MG63 (cell line): ENCODE measurements at places on chromosomes 6 and 20.

DNA sequence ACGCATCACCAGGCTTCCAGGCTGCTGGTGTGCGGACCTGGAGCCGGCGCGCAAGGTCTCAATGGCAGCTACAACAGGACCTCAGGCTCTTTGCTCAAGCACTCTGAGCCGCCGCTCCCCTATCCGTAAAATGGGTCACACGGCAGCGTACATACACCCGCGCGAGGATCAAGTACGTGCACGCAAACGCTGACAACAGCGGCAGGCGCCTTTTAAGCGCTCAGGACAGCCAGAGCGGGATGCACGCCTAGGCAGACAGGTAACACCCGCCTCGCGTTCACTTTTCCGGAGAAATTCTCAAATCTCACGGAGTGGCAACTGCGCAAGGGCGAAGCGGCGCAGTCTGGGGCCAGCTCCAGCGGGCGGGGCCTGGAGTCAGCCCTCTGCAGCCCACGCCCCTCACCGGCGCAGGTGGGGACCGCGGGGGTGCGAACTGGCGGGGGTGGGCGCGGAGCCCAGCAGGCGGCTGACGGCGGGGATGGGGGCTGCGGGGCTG lies 535 bp downstream of the EXOC2 start:
- peak; percentile 52 for DNase-seq

DNA sequence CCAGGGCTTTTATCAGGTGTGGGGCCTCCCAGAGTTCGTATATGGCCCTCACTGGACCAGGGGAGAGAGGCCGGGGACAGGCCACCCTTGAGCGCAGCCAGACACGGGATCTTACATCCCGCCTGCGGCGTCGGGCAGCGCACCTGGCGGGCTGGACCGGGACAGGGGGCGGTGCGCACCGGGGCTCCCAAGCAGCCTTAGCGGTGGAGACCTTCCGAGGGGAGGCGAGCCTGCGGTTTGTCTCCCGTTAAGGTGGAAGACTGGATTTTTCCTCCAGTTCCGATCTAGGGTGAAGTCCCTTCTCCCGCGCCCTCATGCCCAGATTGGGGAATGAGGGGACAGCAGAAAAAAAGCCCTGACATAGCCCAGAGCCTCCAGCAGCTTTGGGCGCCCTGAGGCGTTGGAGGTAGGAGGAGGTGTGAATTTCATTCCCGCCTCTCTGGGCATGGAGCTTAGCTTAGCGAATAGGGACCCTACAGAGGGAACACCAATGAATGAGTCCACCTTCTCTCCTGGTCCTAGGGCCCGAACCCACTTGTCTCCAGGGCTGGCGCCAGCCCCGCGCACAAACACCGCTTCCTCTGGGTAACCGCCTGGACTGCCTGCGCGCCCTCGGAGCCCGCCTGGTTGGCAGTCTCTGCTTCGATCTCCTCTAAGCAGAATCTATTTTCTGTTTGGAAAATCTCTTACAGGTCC lies 6.7 kb upstream of the LAMP5 start:
- no peak for DNase-seq

DNA sequence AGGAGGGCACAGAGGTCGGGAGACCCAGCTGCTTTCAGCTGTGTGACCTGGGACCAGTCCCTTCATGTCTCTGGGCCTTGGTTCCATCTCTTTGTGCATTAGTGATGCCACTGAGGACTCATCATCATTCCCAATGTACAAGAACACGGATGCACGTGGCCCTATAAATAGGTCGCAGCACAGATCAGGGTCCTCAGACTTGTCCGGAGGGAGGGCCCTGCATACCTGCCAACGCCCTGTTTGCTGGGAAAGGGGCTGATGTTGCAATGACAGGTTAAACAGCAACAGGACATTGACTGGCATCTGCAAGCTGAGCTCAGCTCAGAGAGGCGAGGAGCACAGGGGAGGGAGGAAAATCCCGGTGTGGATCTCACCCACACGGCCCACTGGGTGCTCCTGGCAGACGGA lies 21.8 kb downstream of the TGM2 start:
- no peak for DNase-seq

DNA sequence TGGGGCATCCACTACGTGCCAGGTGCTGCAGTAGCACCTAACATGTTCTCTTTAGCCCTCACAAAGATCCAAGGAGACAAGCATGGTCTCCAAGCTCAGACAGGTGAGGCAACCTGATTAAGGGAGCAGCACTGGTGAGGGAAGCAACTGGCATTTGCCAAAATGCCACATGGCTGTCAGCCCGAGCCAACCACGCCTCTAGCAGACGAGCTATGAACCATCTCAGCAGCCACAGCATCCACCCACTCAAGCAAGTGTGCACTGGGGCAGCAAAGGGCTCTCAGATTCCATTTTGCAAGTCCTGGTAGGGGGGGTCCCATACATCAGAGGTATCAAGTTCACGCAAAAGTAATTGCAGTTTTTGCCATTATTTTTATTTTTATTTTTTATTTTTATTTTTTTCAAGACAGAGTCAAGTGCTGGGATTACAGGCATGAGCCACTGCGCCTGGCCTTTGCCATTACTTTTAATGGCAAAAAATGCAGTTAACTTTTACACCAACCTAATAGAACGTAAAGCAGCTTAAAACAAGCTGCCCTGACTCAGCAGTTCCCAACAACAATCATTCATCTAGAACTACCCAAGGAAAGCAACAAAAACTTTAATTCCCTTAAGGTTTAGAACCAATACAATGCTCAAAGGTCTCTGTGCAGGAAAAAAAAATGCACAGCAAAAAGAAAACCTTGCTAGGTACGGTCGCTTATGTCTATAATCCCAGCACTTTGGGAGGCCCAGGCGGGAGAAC lies 36.3 kb upstream of the SPDEF start:
- no peak for DNase-seq

- DNase-seq = peak; percentile 55
Observed at GRCh38 chr6:147154454-147154853, 49.8 kb upstream of the STXBP5 start.

GRCh38 chr20:63151554-63152321 lies 64.2 kb downstream of the YTHDF1 start:
- DNase-seq = peak; percentile 52

DNA sequence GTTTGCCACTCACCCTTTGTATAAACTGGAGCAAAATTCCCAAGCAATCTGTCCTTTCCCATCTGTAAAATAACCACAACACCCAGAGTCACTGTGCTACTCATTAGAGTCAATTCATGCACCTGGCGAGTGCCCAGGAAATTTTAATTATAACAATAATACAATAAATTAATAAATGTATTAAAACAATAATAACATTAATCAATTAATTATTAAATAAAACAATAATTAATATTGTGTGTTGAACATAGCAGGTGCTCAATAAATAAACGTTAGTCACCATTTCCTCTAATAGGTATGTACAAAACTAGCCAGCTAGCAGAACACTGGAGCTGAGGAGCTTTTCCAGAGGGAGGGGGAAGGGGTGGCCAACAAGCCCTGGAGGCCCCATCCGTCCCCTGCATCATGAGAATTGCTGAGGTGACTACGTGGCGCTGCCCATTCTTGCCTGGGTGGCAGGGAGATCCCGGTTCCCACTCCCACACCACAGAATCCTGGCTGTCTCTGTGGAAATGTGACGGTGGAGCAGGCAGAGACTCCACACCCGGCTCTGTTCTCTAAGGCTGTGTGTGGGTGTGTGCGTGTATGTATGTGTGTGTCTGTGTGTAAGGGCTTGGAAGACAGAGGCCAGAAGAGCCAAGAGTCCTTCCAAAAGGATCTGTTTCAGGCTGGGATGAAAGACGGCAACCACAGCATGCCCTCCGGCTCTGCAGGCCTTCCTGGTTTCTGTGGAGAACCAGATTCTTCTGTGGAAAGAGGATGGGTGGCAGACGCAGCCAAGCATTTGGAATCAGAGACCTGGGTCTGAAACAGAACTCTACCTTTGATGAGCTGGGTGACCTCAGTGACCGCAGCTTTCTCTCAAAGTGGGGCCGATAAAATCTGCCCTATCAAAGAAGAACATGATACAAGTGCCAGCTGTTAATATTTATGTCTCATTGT lies 18.8 kb upstream of the EZR start:
- DNase-seq = peak; percentile 16

DNA sequence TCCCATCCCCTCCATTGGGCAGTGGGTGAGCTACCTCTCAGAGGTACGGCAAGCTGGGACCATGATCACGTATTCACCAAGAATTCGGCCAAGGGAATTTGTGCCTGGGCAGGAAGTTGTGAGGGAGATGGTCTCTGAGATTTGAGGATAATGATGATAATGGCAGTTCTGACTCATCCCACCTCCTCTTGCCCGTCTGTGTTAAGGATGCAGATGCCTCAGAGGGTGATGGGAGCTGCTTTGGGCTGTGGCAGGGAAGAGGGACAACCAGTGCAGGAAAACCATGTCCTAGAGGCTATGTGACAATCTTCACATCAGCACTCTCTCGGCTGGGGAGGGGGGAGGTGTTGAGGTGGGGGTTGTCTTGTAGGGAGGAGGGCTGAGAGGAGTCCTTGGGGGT lies 4.3 kb downstream of the TGM6 start:
- DNase-seq = no peak

DNA sequence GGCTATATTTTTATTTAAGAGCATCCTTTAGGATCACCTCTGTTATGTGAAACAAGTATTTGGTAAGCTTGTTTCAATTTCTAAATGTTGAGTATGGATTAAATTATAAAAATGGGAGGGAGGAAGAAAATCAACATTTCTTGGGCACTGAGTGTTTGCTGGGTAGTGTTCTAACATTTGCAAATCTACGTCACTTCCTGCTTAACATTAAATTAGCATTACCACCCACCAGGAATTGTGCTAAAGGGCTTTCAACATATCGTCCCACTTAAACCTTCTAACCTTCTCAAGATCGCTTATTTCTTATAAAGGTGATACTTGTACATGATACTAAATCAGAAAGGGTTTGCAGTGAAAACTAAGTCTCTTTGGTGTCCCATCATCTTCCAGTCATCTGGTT lies 7.9 kb upstream of the TMEM217 start:
- no peak for DNase-seq

DNA sequence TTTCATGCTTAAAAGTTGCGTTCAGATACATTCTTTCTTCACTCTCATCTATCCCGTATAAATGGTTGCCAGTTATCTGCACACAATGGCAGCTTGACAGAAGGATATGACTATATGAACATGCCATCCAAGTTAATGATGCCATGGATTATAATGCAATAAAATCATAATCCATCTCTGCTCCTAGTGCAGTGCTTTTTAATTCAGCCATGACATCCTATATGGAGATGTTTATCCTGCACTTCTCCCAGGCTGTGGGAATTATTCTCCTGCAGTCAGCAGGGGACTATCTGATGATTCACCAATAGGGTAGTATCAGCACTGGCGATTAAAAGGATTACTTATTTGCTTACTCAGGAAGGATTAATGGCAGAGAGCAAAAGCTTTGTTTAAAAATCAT lies 273.8 kb downstream of the SAMD5 start:
- DNase-seq = peak; percentile 76

DNA sequence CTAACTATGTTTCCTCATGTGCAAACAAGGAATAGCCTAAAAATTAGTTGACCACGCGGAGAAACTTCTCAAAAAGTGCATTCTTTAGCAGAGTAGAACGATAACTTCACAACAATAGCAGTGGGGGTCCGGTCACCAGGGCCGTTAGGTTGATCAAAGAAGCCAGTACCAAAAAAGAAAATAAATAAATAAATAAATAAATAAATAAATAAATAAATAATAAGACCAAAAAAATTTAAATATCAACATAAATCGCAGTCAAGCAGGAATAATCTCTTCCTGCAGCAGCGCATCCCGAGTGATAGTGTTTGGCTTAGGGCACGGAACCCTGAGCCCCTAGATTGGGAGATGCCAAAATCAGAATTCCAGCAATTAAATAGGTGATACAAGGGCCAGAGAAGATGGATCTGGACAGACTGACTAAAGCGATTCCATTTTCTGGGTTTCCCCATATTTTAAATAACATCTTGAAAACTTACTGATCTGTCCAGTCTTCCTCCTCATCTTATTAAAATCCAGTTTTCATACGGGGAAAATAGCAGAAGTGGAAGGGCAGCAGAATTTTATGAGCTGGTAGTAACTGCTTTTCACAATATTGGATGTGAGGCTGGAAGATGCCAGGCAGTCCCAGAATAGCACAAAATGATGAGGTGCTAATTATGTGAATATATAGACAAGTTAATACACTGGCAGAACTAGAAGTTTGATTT lies 4.4 kb upstream of the OLIG3 start:
- no peak for DNase-seq

DNA sequence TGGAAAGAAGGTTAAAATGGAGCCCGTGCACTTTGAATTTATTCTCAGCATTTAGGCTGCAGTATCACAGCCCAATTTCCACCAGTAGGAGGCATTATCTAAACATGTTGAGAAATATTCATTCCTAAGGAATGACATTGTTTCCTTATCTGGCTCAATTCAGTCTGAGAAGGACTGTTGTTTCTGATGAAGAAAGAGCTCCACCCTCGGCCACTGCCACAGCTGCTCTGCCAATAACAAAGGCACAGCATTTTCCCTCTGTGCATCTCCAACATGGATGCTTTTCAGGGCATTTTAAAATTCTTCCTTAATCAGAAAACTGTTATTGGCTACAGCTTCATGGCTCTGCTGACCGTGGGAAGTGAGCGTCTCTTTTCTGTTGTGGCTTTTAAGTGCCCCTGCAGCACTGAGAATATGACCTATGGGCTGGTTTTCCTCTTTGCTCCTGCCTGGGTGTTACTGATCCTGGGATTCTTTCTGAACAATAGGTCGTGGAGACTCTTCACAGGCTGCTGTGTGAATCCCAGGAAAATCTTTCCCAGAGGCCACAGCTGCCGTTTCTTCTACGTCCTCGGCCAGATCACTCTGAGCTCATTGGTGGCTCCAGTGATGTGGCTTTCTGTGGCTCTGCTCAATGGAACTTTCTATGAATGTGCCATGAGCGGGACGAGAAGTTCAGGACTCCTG lies at the start of gene CALHM5:
CALHM5 (plus strand) TSS at position 216 of the 687 bp plus-strand sequence; CDS start at position 274, 58 bp downstream.
- DNase-seq = peak; percentile 50

GRCh38 chr6:100426241-100426640 lies 38.5 kb downstream of the SIM1 start:
- DNase-seq = no peak

GRCh38 chr20:49426395-49426794 lies 56.1 kb downstream of the KCNB1 start:
- DNase-seq = no peak

DNA sequence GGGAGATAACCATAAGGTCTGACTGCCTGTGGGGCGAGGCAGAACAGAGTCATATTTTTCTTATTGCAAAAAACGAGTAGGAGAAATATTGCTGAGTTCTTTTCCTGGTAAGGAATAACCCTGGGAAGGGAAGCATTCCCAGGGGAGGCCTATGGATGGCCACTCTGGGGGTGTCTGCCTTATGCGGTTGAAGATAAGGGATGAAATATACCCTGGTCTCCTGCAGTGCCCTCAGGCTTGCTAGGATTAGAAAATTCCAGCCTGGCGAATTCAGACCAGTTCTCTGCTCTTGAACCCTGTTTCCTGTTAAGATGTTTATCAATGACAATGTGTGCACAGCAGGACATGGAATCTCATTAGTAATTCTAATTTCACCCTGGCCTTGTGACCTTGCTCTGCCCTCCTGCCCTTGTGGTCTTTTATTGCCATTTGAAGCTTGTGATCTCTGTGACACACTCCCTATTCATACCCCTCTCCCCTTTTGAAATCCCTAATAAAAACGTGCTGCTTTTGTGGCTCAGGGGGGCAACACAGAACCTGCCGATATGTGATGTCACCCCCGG lies 491.1 kb upstream of the EYS start:
- DNase-seq = no peak

- no peak for DNase-seq
Observed at GRCh38 chr6:149453597-149454345, 31.0 kb downstream of the ZC3H12D start.
